ENCODE measurements at places on chromosomes 12 and 14.

- no peak for DNase-seq
These were observed 152.8 kb upstream of the PTPRQ start for GRCh38 chr12:80291108-80291754.

DNA sequence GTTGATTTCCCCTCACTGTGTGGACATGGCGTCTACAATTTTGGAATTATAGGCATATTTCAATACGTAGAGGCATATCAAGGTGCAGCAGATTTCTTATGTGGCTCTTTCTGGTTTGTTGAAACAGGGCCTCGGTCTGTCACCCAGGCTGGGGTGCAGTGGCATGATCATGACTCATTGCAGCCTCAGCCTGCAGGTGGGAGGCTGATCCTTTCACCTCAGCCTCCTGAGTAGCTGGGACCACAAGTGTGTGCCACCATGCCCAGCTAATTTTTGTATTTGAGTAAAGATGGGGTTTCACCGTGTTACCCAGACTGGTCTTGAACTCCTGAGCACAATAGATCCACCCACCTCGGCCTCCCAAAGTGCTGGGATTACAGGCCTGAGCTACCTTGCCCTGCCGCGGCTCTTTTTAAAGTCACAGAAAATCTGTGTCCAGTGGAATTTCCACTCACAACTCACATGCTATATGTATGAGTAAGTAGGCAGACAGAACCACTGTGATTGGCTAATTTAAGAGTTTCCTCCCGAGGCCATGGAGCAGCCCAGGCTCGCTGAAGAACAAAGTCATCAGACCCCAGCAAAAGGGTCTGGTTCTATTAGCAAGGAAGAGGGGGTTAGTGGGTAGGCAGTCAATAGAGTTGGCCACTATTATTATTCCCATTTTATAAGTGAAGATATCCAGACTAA lies 9.1 kb downstream of the GNG2 start:
- no peak for DNase-seq

- DNase-seq: no peak
These were observed 11.2 kb downstream of the BCAT1 start for GRCh38 chr12:24937553-24938244.

- DNase-seq: no peak
These were observed 9.8 kb downstream of the BTBD7 start for GRCh38 chr14:93322929-93323599.

DNA sequence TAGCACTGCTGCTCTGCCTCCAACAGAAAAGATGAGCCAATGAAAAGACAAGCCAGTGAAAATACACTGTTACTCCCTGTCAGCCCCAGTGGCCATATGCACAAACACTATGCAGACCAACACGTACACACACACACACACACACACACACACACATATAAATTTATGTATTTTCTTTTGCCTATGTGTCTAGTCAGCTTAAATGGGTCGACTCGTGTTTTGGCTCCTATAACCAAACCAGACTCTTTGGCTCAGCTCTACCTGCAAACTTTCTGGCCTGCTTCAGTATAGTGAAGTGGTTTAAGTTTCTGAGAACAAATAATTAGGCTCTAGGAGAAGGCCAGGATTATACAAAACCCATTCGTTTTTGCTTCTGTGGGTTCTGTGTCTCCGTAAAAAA lies 30.3 kb upstream of the PMCH start:
- DNase-seq: no peak

DNA sequence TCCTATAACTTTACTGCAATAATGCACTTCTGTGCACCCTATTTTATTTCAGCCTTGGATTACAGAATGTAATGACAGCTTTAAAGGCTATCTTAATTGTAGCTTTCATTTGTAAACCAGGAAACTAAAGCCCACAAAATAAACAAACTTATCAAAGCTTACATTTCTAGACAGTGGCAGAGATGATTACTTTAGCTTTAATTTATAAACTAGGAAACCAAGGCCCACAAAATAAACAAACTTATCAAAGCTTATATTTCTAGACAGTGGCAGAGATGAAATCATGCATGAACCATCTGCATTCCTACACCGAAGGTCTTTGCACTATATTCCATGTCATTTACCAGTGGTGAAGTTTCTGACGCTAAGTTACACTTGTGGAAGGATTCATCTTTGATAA lies 74.4 kb downstream of the PRKD1 start:
- DNase-seq: no peak

GRCh38 chr12:121513464-121514183 lies 67.2 kb downstream of the KDM2B start:
- peak; percentile 58 for DNase-seq

DNA sequence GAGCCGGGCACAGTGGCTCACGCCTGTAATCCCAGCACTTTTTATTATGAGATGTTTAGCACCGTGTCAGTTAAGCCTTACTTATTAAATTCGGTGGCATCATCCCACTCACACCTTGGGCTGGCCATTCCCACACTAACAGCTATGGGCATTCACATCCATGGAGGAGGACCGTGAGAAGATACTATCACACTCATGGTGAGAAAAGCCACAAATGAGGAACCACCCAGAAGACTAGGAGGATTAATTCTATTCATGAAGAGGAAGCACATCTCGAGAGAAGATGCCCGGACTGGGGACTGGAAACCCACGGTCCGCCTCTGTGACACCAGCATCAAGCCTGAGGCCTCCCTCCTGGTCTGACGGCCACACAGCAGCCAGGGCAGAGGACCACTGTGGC lies 4.9 kb downstream of the CDC42BPB start:
- peak; percentile 77 for DNase-seq

DNA sequence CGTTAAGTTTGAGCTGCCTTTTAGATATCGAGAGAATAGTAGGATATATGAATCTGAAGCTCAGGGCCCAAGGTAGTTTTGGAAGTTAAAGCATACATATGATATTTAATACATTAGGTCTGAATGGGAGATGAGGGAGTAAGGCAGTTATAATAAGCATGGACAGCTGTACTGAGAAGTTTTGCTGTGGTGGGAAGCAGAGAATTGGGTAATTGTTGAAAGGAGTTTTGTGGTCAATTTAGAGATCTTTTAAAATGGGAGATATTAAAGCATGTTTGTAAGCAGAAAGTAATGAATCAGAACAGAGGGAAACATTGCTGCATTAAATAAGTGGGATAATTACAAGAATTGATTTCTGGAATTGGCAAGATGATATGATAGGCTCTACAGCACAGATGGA lies 21.3 kb downstream of the TBK1 start:
- no peak for DNase-seq

DNA sequence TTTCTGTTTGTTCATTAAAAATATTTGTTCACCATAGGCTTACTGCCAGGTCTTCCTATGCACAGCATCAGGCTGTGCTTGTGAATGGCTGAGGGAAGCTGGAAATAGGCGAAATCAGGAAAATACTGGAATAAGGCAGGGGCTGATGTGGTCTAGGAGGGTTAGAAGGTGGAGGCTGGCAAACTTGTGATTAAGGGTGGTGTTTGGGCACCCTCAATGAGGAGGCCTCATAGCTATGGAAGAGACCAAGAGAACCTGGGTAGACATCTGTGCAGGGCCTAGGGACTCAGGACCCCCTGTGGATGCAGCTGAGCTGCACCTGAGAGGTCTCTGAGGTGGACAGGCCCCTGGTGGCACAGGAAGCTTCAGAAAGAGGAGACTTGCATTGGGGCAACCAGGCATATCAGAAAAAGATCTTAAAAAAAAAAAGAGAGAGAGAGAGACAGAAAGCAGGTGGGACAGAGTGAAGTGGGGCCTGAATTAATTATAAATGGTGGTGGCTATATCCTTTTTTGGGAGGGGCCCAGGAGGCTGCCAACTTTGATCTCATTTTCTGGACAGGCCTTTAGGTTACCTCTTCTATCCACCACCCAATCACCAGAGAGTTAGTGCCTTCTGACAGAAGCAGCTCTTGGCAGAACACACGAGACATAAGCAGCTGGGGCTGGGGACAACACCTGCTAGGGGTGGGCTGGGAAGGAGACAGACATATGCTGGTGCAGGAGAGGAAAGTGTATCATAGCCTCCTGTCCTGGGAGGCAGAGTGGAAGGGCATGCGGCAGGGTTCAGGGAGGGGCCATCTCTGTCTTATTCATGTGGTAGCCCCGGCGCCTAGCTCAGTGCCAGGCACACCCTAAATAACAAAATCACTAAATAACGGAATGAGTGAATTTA lies 46.7 kb upstream of the ATP23 start:
- no peak for DNase-seq

- DNase-seq: no peak
These were observed 82.3 kb upstream of the PTGDR start for GRCh38 chr14:52185178-52185577.

DNA sequence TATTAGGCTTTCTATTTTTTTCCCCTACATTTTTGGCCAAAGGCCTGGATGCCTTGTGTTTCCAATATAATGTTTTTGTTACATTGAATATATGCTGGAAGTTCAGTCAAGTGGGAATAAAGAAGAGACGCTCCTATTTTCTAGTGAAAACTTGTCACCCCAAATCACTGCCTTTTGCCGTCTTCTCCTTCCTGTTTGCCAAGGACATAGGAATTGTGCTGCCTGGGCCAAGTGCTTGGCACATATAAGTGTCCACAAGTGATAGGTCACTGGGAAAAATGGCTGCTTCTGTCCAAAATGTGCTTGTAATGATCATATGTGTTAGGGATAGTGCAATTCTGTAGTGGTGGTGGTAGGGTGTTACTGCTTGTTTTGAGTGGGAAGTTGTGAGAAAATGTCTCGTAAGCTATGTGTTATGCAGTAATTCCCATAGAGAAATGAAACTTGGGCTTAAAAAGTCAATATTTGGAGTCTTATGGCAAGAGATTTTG lies 11.6 kb upstream of the KCNJ8 start:
- no peak for DNase-seq

- DNase-seq: no peak
These were observed 80.1 kb downstream of the DACT1 start for GRCh38 chr14:58717813-58718212.

DNA sequence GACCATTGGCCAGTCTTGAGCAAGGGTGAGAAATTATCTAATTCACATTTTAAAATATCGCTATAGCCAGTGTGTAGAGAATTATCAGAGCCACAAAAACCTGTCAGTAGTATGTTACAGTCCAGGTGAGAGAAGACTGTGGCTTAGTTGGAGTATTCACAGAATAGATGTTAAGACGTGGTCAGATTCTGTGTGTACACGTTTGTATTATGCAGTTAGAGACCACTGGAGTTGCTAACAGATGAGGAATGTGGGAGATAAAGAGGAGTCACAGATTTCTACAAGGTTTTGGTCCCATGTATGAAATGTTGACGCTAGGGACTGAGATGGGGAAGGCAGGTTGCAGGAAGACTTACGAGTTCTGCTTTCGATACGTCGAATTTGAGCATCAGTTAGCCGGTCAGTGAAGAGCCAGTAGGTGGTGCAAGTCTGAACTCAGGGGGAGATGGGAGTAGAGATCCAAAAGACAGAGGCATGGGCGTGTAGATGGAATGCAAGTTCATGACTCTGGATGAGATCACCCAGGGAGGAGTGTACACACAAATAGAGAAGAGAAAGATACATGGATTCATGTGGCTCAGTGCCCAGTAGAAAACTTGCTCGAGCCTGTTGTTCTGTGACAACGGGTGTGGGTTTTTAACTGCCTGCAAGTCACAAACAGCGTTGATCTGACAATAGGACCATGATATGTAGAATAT lies 114.8 kb upstream of the FLRT2 start:
- DNase-seq: no peak

- peak; percentile 28 for DNase-seq
These were observed 15.3 kb upstream of the KRT80 start for GRCh38 chr12:52207106-52207505.

- no peak for DNase-seq
These were observed 75.6 kb downstream of the MED13L start for GRCh38 chr12:116201908-116202307.

- peak; percentile 62 for DNase-seq
These were observed 75.8 kb downstream of the C12orf50 start for GRCh38 chr12:87953256-87953860.

- no peak for DNase-seq
These were observed 29.3 kb downstream of the BAZ1A start for GRCh38 chr14:34845869-34846268.

- no peak for DNase-seq
These were observed 17.5 kb upstream of the BEGAIN start for GRCh38 chr14:100604709-100605108.

DNA sequence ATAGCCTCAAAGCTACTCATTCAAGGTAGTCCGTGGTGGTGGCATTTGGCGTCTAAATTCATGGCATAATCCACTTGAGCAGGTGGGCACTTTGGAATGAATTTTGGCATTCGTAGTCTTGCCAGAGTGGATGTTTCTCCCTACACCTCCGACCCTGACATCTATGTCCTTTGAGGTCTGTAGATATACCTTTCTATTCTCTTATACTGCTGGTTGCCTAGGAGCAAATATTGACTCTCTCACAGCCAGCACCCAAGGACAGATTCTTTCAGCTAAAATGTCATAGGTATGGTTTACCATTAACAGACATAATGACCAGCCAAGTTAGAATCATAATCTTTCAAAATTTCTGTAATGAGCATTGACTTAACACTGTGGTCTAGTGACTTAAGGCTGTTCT lies 47.4 kb upstream of the FLRT2 start:
- no peak for DNase-seq

DNA sequence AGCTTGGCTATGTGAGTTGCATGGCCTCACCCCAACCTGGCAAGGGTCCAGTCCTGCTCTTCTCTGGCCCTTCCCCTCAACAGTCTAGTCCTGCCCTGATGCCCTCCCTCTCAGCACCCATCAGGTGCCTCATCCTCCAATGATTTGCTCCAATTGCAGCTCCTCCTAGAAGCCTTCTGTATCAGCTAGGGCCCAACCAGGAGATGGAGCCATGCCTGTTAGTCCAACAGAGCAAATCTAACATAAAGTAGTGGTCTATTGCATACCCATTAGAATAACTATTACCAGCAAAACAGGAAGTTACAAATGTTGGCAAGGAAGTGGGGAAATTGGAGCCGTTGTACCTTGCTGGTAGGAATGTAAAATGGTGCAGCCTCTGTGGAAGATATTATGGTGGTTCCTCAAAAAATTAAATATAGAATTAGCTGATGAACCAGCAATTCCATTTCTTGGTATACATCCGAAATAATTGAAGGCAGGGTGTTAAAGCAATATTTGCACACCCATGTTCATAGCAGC lies 163.5 kb downstream of the VRK1 start:
- peak; percentile 34 for DNase-seq

GRCh38 chr14:58770491-58770982 lies 132.8 kb downstream of the DACT1 start:
- DNase-seq: no peak

DNA sequence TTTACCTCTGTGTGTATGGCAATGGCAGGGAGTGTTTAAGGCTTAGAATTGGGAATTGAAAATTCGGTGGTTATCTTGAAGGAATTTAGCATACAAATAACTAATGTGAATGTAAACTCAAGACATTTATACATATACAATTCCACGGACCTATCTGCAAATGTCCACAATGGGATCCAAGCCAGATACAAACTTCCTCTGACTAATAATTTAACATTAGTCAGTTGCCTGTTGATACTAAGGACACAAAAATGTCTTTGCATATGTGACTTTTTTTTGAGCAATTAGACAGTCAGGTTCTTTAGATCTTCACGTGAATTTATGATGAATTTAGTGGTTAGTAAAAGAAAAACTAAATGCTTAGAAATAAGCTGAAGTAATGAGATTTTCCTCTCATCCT lies 40.5 kb downstream of the ESR2 start:
- no peak for DNase-seq

Measured in NB4 (cell line).